ENCODE measurements at places on chromosomes 3 and 15. TPM values are rescaled to one million over a fixed set of nuclear protein-coding genes. Genes with fewer than 3 reads are reported as not detected.

- DNase-seq, result no peak
- peaks cover 8% of the 10 kb centered on the region for H3K27me3 ChIP-seq
- no peak overlapping the region for H3K27ac ChIP-seq
Observed at GRCh38 chr3:120449251-120449650, 1.5 kb downstream of the FSTL1 start.

DNA sequence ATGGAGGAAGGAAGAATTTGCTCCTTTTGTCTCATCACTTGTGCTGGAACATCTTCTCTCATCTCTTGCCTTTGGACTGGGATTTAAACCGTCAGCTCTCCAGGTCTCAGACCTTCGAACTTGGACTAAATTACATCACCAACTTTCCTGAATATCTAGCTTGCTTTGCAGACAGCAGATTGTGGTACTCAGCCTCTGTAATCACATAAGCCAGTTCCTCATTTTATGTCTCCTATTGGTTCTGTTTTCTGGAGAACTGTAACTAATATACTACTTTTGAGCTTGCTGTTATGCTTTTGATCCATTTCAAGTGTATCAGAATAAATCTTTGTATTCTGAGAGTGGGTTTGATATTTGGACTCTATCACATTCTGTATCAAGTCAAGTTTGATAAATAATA is 164.3 kb upstream of the VEPH1 start:
- no peak overlapping the region for H3K27ac ChIP-seq
- no peak overlapping the region for H3K4me3 ChIP-seq
- H3K27me3 ChIP-seq, result no peaks in the 10 kb centered on the region
- no peaks in the 10 kb centered on the region for H3K4me1 ChIP-seq

GRCh38 chr15:53458736-53459135 is 300.7 kb downstream of the WDR72 start:
- H3K4me1 ChIP-seq, result no peaks in the 10 kb centered on the region
- no peak overlapping the region for H3K27ac ChIP-seq
- no peaks in the 10 kb centered on the region for H3K36me3 ChIP-seq
- H3K4me3 ChIP-seq, result no peak overlapping the region
- no peak for DNase-seq
- no peaks in the 10 kb centered on the region for H3K27me3 ChIP-seq

The ACTRT3 gene
- total RNA-seq, result 6.4 TPM

The COL8A1 gene
- 0.97 TPM for total RNA-seq

The TUSC7 gene
- total RNA-seq, result not detected

The LTK gene
- total RNA-seq, result 0.14 TPM

GRCh38 chr15:85527895-85528294 is 147.5 kb downstream of the AKAP13 start:
- peaks cover 14% of the 10 kb centered on the region for H3K4me1 ChIP-seq
- H3K27ac ChIP-seq, result no peak overlapping the region
- H3K4me3 ChIP-seq, result no peak overlapping the region
- DNase-seq, result no peak
- H3K36me3 ChIP-seq, result no peaks in the 10 kb centered on the region

The CCR1 gene
- total RNA-seq, result not detected

DNA sequence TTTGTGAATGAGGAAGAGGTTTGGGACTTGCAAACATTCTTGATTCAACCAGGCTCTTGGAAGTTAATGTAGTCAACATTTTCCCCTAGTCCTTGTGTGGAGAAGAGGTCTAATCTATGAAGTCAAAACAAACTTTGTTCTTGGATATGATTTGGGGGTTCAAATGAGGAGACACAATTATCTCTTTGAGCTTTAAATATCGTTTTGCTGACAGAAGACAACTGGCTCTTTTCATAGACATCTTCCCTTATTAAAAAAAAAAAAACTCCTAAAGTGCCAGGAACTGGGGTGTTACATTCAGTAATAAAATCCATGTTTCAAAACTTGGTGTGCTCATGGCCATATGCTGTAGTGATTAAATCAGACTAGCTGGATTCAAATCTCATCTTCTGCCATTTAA is 345.3 kb upstream of the ICE2 start:
- H3K36me3 ChIP-seq, result no peaks in the 10 kb centered on the region
- H3K4me1 ChIP-seq, result peaks cover 18% of the 10 kb centered on the region
- H3K4me3 ChIP-seq, result no peak overlapping the region
- no peak for DNase-seq
- H3K27ac ChIP-seq, result no peak overlapping the region

- H3K27me3 ChIP-seq, result no peaks in the 10 kb centered on the region
- H3K36me3 ChIP-seq, result no peaks in the 10 kb centered on the region
- H3K4me1 ChIP-seq, result peaks cover 10% of the 10 kb centered on the region
- peak; percentile 39 for DNase-seq
- H3K27ac ChIP-seq, result no peak within 1 kb of the TSS
Observed at GRCh38 chr3:149377408-149378364, at the start of gene TM4SF1. Gene TM4SF1, minus strand, starts transcription at chr3:149377649. Its CDS starts 102 bp downstream, at chr3:149377547.

DNA sequence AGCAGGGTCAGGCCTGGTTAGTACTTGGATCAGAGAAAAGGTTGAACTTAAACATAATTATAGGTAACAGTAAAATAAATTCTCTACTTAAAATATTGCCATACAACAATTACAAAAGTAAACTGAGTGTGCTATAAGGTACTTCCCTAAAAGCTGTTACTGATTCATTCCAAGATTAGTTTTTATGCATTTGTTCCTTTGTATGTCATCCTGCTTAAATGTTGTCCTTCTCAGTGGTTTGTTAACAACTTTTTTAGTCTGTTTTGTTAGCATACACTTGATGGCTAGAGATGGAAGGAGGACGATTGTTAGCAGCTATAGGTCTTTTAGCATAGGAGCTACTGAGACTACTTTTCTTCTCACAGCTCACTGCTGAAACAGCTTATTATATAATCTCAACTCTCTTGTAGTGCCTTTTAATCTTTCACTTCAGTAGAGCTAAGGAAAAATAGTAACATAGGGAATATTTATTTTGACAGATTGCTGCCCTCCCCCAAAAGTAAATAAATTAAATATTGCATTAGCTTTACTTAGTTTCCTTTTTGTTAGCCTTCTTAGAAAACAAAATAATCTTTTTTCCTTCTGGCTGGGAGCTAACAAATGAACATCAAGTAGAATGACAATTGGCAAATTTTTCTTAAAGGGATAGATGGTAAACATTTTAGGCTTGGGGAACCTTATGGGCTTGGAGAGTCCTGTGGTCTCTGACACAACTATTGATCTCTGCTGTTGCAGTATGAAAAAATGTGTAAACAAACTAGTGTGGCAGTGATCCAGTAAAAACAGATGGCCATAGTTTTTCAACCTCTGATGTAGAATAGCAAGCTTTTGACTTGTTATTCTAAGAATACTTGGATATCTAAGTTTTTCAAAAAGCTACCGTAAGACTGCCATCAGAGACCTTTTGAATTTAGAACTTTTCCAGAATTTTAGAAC is 39.5 kb downstream of the USP8 start:
- no peak overlapping the region for H3K4me3 ChIP-seq
- H3K27me3 ChIP-seq, result no peaks in the 10 kb centered on the region
- H3K4me1 ChIP-seq, result peaks cover 40% of the 10 kb centered on the region
- H3K36me3 ChIP-seq, result 0 out of 2 replicates have a peak, but pooled peaks cover 5% of the 10 kb centered on the region
- peak overlapping the region; percentile 73 for H3K27ac ChIP-seq
- DNase-seq, result no peak

DNA sequence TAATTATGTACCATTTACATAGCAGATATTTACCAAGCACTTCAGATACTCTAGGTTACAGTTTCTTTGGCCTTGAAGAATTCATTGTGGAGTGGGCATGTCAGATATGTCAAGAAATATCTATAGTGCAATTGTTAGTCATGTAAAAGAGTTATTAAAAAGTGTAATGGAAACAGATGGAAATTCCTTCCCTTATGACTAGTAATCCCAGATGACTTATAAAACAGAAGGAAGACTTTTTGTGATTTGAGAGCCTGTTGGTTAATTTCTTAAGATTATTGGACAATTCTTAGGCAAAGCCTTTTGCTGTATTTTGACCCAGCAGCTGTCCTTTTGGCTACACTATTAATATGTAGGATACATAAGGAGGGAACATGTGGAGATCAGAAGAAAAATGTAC is 708.9 kb upstream of the NECTIN3 start:
- no peak overlapping the region for H3K27ac ChIP-seq
- H3K36me3 ChIP-seq, result no peaks in the 10 kb centered on the region
- H3K4me1 ChIP-seq, result no peaks in the 10 kb centered on the region
- no peaks in the 10 kb centered on the region for H3K27me3 ChIP-seq
- H3K4me3 ChIP-seq, result no peak overlapping the region
